ENCODE measurements at places on chromosomes 13 and 19. TPM values are rescaled to one million over a fixed set of nuclear protein-coding genes. Genes with fewer than 3 reads are reported as not detected.

DNA sequence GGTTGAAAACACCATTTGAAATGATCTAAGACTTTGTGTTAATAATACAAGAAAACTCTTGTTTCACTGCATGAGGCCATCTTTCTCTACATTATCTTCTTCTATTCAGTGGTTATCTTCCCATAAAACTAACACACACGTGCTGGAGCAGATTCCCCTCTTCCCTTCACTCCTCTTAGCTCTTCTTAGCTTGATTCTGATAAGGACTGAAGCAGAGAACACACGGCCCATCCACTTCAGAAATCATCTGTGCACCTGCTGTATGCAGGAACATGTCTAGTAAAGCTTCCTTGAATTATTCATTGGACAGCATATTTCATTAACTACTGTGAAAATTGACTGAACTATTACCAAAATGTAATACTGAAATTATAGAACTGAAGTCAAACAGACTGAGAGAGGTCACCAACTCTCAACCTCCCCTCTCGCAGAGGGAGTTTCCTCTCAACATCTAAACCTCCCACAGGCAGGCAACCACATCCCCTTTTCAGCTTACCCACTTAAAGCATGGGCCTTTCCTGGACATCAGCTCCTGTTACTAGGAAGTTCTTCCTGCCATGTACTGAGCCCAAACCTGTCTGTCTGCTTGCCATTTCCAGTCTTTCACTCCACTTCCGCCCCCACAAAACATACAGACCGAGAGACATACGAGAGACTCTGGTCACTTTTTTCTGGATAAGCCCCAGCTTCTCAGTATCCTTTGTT lies 113.9 kb downstream of the CRYL1 start:
- no peak for DNase-seq

DNA sequence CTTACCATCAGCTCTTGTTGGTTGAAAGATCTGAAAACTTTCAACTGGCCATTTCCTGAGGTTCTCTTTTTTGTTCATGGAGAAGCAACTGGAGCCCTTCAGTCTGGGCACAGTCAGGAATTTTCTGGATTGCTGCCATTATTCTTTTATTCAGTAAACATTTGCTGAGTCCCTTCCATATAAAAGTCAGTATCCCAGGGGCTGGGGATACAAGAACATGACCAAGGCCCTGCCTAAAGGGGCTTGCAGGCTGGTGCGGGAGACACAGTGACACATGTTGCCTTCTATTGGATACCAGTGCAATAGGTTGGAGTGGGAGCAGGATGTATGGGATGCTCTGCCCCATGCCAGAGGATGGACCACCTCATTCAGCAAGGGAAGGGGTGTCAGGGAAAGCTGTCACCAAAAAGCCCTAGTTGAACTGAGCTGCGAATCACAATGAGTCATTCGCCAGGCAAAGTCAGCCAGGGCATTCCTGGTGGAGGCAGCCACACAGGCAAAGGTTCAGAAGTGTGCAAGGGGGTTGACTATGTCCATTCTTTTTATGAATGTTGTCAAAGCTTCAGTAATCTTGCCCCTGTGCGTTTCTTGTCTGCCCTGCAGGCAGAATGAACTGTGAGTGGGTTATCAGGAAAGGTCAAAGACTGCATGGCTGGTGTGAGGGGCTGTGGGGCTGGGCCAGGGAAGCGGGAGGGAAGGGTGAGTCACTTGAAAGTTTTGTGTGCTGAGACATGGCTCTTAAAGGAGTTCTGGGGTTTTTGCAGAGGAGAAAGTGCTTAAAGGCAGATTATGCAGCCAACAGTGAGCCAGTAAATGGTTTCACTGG lies 395.9 kb downstream of the KCNRG start:
- DNase-seq = peak; percentile 81

DNA sequence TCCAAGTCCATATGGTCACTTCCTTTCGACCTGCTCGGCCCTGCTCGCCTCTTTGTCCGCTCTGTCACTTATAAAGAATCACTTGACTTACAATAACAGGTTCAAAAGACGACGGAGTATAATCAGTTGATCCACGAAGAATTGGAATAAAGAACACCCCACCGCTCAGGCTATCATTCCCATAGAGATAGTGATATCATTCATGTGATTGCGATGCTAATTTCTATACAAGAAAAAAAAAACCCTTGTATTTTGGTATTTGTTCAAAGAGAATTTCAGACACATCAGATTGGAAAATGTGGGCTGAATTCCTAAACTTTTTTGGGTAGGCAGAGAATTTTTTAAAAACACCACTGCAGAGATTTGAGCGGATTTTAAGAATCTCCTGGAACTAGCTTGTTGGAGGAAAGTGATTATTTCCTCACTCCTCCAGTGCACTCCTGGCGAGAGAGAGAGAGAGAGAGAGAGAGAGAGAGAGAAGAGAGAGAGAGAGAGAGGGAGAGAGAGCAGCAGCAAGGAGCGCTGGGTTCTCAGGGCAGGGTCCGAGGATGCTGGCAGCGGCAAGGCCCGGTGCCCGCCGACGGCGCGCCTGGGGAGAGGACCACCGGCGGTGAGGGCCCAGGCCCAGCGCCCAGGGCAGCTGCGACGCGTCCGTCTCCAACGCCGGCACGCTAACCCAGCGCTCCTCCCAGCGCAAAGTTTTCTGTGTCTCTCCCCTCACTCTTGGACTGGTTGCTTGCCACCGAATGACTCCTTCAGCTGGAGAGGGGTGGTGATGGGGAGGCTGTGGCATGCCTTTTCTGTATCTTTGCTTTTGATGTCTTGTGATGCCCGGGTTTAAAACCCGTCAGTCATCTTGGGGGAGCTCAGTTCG lies 149.0 kb upstream of the ZNF536 start:
- no peak for DNase-seq

DNA sequence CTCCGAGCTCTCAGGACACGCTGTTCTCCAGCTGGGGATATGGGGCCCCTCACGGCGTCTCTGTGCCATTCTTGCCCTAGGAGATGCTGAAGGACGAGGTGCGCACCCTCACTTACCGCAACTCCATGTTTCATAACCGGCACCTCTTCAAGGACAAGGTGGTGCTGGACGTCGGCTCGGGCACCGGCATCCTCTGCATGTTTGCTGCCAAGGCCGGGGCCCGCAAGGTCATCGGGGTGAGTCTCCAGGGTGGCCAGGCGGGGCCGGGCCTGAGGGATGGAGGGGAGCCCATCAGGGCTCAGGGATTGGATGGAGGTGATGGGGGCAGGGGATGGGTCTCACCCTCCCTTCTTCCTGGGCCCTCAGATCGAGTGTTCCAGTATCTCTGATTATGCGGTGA lies 4.8 kb downstream of the PRMT1 start:
- no peak for DNase-seq

DNA sequence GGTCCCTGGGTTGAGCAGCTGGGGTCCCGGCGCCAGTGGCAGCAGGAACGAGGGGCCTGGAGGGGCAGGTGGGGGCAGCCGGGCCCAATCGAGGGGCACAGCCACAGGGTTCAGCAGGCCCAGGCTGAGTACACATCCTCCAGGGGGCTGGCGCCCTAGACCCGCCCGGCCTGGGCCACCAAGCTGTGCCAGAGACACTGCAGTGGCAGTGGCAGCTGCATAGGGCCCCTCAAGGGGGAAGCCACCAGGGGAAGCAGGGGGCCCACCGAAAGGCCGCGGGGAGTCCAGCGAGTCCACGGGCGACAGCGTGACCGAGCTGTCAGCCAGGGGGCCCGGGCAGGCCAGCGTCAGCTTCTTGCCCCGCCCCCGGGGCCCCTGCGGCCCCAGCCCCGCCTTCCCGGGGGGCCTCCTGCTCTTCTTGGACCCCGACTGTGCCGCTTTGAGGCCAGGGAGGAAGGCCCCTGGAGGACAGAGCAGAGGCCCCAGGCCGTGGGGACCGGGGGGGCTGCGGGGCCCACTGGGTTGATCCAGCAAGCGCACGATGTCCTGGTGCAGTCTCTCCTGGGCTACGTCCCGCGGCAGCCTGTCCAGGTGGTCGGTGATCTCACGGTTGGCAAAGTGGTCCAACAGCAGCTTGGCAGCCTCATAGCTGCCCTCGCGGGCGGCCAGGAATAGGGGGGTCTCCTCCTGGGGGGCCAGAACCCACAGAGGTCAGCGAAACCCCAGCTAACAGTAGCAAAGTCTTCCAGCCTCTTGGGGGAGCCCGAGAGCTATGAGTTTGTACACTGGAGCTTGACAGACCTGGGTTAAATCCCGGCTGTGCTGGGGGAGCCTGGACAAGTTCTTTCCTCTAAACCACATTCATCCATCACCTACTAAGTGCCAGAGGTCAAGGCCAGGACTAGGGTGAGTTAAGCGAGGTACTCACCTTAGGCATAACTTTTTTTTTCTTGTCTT lies 39.5 kb downstream of the NOTCH3 start:
- DNase-seq = peak; percentile 62

DNA sequence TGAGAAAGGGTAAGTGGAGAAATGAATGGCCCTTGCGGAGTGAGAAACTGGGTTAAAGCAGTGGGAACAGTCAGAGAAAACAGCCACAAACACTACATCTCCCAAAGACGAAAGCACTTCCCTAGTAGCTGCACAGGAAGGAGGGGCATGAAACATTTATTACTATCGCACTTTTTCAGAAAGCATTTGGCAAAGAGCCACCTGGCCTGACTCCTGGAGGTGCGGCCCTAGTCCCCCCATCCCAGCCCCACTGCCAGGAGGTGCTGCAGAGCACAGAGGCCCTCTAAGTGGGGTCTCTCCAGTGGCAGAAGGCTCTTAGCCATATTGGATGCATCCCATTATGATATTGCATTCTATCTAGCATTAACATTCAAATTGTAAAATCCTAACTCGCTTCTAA lies 55.8 kb downstream of the MTMR6 start:
- DNase-seq = no peak

- peak; percentile 89 for DNase-seq
Measured at GRCh38 chr13:112443995-112444311, 67.8 kb downstream of the SPACA7 start.

Gene BORA
- total RNA-seq = 25.8 TPM

Gene C1QTNF9B
- total RNA-seq = not detected

Gene LGALS4
- 2.2 TPM for total RNA-seq

DNA sequence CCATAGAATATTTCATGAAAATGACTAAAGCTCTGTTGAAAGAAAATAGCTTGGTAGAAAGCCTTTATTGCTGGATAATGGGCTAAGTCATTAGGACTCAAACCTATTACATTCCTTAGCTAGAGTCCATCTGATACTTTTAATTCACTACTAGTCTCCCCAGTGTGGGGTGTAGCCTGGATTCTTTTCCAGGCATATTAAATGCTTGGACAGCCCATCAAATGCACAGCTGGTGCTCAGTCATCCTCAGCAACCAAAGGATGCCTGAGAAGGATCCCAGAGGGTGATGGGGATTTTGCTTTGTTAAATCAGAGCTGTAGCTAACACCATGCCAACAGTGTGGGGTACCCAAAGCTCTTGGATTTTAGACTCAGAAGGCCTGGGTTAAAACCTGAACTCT lies 153.5 kb downstream of the DLEU7 start:
- no peak for DNase-seq

GRCh38 chr13:105509981-105510762 lies 1025.3 kb downstream of the EFNB2 start:
- no peak for DNase-seq

DNA sequence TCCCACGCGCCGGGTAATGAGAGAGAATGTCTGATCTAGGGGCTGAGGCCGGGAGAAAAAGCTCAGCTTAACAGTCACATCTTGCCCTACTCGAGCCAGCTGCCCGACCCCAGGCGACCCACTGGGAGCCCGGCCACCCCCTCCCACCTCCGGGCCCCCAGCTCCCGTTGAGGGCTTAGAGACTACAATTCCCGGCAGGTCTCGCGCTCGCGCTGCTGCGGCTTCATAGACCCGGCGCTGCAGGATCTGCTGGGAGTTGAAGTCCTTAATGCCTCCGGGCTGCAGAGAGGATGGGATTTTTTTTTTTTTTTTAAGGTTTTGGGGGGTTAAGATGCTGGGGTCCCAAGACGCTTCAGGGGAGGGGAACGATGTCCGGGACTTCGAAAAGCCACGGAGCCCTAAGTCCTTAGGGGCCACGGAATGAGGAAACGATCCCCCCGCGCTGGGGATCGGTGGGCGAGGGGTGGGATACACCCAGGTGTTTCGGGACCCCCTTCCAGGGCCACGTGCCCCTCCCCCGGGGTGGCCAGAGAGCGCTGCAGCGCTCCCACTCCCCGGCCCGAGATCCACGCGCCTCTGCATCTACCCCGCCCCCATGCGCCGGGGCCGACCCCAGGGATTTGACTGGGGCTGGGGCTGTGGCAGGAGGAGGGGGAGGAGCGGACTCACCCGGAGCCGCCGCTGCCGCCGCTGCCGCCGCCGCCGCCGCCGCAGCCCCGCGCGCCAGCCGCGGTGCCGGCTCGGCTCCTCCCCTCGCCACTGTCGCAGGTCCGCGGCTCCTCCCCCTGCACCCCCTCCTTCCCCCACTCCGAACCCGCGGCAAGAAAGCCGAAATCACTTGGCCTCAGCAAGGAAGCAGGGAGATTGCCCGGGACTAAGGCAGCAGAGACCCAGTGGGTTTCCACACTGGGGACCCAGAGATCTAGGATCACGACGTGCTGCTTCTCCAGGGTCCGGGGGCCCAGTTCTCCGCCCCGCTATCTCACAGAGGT lies at the start of gene SYT3:
Gene SYT3, minus strand, starts transcription at position 761 of the 992 bp plus-strand sequence. CDS start 2,470 bp downstream, outside the sequence.
- DNase-seq = peak; percentile 70

DNA sequence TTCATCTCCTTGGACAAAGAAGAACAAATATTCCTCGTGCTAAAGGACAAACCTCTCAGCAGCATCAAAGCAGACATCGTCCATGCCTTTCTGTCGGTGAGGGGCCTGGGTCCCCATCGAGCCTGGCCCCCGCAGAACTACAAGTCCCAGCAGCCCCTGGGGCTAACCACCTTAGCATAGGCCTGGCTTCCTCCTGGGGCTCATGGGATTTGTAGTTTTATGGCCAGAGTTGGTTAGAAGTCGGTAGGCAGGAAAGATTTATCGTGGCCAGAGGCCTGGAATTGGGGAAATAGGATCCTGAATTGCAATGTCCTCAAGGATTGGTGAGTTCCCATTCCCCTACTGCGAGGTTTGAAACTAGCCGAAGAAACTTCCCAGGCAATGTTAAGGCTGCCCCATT lies 19.6 kb downstream of the TMEM150B start:
- DNase-seq = peak; percentile 71

DNA sequence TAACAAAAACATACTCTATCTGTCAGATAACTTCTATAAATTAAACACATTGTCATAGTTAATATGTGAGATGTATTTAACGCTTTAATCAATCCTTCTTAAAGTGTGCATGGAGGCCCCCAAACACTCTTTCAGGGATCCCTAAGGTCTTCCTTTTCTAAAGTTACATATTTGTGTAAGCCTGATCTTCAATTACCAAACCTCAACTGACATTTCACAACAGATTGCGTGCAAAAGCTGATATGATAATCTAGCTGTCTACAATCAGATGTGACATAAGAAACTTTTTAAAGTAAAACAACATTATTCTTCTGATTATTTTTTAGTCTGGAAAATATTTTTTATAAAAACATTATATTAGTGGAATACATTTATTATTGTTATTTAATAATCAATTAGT lies 1850.4 kb downstream of the OLFM4 start:
- DNase-seq = no peak

- DNase-seq = peak; percentile 37
Measured at GRCh38 chr19:52343548-52343947, 7.5 kb downstream of the ZNF610 start.
